Camera-type eye (tissue), 1 donor: ENCODE measurements at places on chromosomes 2 and 18. TPM values are rescaled to one million over a fixed set of nuclear protein-coding genes. Genes with fewer than 3 reads are reported as not detected.

Gene TMEM17
- total RNA-seq: 6.0 TPM

Gene SCTR
- total RNA-seq: not detected

Gene DCDC2C
- 1.6 TPM for total RNA-seq

Gene FSIP2
- total RNA-seq: 5.5 TPM

Gene AQP4
- 3.2 TPM for total RNA-seq

Gene AAK1
- 59.2 TPM for total RNA-seq

Gene CDKL4
- 4.1 TPM for total RNA-seq

Gene PRSS56
- 9.6 TPM for total RNA-seq

Gene SFT2D3
- total RNA-seq: 12.0 TPM

Gene CNDP1
- total RNA-seq: 9.9 TPM

Gene ATP6V1C2
- 36.4 TPM for total RNA-seq

Gene CRYBA2
- 1,526 TPM for total RNA-seq

Gene CFAP210
- 1.2 TPM for total RNA-seq

Gene RUFY4
- total RNA-seq: not detected

Gene GPR45
- not detected for total RNA-seq

Gene REG3A
- not detected for total RNA-seq

Gene ALPI
- not detected for total RNA-seq

Gene GALR1
- 0.16 TPM for total RNA-seq

Gene VWC2L
- 11.5 TPM for total RNA-seq

Gene RGPD3
- total RNA-seq: 1.3 TPM

Gene TEKT4
- total RNA-seq: 0.22 TPM

Gene CASP10
- total RNA-seq: 11.5 TPM

Gene CFAP53
- 1.2 TPM for total RNA-seq

Gene RRM2
- 14.7 TPM for total RNA-seq

Gene RAD51AP2
- total RNA-seq: 0.27 TPM

Gene TRIM54
- 4.7 TPM for total RNA-seq

Gene PID1
- 31.1 TPM for total RNA-seq

Gene TUBA4B
- not detected for total RNA-seq

Gene ROCK1
- total RNA-seq: 88.6 TPM

Gene ZSWIM2
- not detected for total RNA-seq

Gene KRTCAP3
- not detected for total RNA-seq

Gene FBLN7
- 17.3 TPM for total RNA-seq

Gene COL6A3
- 291 TPM for total RNA-seq

Gene WDR54
- 36.8 TPM for total RNA-seq

Gene ASNSD1
- total RNA-seq: 103 TPM

Gene KCNS3
- 10.9 TPM for total RNA-seq

Gene ABCB11
- 0.38 TPM for total RNA-seq

Gene DNAJC5G
- not detected for total RNA-seq

Gene SERPINB4
- not detected for total RNA-seq

Gene RND3
- 82.1 TPM for total RNA-seq

Gene ERBB4
- total RNA-seq: 17.9 TPM

Gene GKN2
- total RNA-seq: not detected

Gene INPP5D
- total RNA-seq: 8.0 TPM

Gene PFN4
- 4.1 TPM for total RNA-seq

Gene IL1F10
- not detected for total RNA-seq

Gene IL1RL2
- 1.4 TPM for total RNA-seq
